Inflammatory macrophage treated with lipopolysaccharide for 4 hours (primary cell): ENCODE measurements at places on chromosomes 11 and 22.

GRCh38 chr11:126212089-126212660 lies 593 bp downstream of the FAM118B start:
- DNase-seq, result no peak

GRCh38 chr11:100640646-100641045 lies 46.4 kb upstream of the ARHGAP42 start:
- no peak for DNase-seq

DNA sequence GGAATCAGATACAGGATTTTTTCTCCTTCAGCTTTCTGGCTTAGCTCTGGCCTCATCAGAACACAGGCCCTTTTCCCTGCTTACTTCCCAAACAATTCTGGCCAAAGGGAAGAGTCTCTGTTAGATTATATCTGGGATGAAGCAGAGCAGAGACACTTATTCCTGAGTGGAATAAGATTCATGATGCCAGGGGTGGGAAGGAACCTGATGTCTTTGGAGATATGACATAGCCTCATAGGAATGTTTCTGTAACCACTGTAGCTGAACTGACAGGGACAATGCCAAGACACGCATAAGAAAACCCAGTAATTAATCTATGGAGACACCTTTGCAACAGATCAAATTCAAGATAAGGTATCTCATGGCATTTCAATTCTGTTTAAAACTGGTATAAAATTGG lies 177.1 kb upstream of the RAG2 start:
- DNase-seq, result no peak

- no peak for DNase-seq
Measured at GRCh38 chr11:57353446-57353845, 15.3 kb downstream of the P2RX3 start.

DNA sequence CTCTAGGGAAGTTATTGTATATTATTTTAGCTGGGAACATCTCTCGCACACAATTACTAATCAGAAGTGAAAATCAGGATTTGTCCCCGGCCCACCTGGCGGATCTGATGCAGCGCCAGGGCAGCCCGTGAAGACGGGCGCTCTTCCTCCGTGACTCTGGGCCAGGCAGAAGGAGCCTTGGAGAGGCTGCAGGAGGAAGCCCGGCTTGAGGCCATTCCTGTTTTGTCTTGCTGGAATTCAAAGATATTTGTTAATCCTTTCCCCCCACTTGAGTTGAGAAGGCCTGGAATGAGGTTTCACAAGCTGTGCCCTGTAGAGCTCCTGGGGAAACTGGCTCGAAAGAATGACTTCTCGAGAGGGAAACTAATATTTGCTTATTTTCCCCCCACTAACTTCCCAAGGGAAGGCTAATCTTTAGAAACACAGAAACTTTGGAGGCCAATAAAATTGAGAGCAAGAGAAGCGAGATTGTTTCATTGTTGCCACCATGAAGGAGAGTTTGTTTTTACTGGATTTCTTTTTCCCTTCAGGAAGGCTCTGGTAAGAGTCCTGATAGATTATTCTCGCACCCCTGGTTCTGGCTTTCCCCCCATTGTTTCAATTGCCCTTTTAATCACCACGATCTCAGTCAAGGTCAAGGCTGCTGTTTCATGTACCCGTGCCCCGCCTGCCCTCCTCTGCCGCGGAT lies 92.8 kb upstream of the SEPTIN5 start:
- no peak for DNase-seq

DNA sequence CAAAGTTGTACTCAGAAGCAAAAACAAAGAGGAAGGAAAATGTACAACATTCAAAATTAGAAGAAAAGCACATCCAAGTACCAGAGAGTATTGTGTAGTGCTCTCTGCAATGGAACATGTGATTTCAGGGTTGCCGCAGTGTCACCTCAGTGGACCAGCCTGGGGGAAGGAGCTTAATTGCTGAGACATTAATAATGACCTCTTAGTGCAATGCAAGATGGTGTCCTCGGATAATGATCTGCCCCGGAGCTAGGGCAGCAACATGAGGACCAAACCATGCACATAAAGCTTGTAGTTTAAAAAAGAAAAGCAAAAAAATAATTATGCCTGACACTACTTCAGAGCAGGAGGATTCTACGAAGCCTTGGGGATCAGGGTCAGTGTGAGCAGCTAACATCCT lies 11.3 kb upstream of the JHY start:
- no peak for DNase-seq

DNA sequence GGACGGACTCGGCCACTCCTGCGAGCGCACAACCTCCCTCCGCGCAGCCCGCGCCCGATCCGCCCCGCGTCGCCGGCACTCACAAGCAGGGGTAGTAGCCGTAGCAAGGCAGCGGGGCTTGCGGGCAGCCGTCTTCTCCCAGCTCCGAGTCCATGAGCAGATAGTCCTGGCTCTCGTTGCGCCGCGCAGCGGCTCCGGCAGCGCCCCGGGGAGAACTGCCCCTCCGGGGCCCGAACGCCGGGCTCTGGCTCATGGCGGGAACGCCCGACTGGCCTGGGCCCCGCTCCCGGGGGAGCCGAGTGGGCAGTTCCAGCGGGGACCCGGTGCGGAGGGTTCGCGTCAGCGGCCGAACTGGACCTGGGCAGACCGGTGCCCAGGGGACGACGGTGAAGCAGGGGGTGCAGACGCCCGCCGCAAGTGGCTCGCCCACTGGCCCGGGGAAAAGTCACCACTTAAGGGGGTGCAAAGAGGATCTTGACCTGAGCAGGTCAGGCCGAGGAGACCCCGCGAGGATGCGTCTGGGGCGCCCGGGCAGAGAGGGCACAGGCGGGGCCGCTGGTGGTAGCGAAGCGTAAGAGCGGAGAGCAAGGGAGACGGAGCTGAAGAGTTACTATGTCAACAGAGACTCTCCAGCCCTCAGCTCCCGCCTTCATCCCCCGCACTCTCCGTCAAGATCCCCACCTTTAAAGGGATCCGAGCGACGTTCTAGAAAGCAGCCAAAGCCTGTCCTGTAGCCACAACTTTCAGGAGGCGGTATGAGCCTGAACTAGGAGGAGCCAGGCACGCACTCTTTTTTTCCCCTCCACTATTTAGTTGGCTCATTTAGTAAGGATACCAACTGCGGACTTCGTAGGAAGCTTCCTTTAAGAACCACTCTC lies at the start of gene TRPC6:
TRPC6 (minus strand) TSS at position 757 of the 878 bp plus-strand sequence; CDS start at position 253, 504 bp downstream.
- DNase-seq, result no peak

DNA sequence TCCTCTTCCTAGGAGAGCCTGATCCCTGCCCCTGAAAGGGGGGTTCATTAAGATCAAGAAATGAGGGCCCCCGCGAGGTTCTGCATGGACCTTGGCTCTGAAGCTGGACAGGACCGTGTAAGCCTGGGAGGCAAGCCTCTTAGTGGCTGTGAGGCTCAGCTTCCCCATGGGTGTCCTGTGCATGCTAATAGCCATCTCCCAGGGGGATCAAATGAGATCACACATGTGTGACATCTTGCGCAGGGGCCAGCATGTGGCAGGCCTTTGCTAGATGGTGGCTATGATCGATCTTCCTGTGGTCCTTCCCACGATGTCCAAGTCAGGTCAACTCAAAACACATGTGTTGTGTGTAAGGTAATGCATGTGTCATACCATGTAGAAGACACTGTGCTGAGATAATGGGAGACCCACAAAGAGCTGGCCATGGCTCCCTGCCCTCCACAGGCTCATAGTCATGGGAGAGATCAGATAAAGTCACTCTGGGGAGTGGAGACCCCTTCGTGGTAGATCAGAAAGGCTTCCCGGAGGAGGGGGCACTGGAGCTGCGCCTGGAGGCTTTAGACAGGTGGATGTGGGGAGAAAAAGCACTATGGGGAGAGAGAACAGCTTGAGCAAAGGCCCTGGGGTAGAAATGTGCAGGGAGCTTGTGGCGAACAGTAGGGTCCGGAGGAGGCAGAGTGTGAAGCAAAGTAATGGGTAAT lies 3.7 kb downstream of the RAC2 start:
- DNase-seq, result no peak

- DNase-seq, result no peak
Measured at GRCh38 chr11:23497040-23497439, 636.8 kb upstream of the CCDC179 start.

- DNase-seq, result no peak
Measured at GRCh38 chr11:19084661-19085315, 24.3 kb upstream of the MRGPRX2 start.

GRCh38 chr11:24391167-24391566 lies 105.7 kb upstream of the LUZP2 start:
- no peak for DNase-seq

- DNase-seq, result no peak
Measured at GRCh38 chr11:13169709-13170108, 107.9 kb upstream of the BMAL1 start.

DNA sequence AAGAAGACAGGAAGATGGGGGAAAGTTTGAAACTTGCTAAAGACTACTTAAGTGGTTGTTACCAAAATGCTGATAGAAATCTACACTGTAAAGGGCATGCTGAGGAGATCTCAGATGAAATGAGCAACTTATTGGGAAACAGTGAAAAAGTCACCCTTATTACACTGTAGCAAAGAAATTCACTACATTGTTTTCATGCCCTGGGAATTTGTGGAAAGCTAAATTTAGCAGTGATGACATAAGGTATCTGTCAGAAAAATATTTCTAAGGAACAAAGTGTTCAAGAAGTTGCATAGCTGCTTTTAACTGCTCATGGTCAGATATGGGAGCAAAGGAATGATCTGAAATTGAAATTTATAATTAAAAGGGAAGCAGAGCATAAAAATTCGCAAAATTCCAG lies 702.4 kb upstream of the LRRC4C start:
- no peak for DNase-seq

DNA sequence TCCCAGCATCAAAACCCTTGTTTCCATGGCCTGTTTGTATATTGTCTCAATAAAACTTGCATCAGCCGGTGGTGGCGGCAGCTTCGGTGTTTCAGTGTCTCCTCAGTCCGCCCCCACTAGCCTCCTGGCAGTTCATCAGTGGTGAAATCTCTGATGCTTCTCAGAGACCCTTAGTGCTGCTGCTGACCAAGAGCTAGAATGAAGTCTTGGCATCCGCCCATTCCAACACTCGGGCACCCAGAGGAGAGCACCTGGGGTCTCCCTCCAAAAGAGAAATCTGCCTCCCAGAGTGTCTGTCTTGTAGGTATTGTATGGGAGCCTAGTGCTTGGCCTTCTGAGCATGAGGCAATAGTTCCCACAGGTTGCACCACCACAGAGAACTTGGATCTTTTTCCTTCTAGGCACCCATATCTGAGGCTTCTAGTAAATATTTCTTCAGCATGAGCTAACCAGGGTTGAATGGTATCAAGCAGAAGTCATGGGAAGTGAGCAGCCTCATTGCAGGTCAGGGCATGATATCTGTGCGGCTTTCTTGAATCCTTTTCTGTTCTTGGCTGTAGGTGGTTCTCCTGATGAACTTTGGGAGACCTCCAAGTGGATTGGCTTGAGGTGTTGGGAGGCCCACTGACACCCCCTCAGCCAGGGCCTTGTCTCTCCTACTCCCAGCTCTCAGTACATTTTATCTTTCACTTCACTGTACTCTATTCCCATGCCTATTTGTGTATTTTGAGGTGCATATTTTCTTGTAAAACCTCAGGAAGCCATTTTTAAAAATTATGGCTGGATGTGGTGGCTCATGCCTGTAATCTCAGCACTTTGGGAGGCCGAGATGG lies 13.2 kb upstream of the AIFM3 start:
- peak; percentile 15 for DNase-seq

- no peak for DNase-seq
Measured at GRCh38 chr11:46666516-46666915, 33.9 kb downstream of the ARHGAP1 start.

DNA sequence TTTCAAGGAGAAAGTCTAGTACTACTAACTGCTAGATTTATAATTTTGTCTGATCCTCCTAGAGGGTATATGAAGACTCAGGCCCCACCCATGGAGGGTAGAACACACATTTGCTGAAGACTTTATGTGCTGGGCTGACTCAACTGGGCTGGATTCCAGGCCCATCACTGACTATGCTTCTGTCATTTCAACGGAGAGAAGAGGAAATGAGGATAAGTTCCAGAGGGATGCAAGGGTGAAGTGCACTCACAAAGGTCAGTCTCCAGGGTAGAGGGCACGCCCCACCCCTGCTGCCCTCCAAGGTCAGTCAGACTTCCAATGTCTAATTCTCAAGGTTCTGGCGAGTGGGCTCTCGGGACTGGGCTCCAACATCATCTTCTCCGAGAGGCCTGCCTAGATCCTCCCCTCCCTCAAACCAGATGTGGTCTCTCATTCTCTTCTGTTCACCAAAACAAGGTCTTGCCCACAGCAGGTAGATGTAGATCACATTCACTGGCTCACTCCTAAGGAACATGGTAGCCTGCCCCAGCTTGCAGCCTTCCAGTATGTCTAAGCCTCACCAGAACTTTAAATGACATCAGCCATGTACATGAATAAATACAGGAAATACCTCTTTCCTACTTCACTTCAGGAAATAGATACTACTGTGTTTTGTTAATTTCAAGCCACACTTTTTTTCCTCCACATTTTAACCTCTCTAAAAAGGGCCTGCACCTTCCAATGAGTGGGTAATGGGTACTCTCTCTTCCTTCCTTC lies 7.3 kb upstream of the C11orf86 start:
- peak; percentile 56 for DNase-seq

GRCh38 chr22:22755778-22756100 lies 111.3 kb downstream of the GGTLC2 start:
- no peak for DNase-seq

- no peak for DNase-seq
Measured at GRCh38 chr22:46172522-46173110, 22.3 kb downstream of the PPARA start.
